Progenitor cell of endocrine pancreas (in vitro differentiated cells): ENCODE measurements at places on chromosomes 11 and 22. TPM values are rescaled to one million over a fixed set of nuclear protein-coding genes. Genes with fewer than 3 reads are reported as not detected.

The APOA5 gene
- total RNA-seq = not detected in 2 replicates

The OR2D2 gene
- total RNA-seq = 0.53 TPM in 1 of 2 replicates, not detected in the other

The LUZP2 gene
- total RNA-seq = 1.6 and 1.8 TPM in 2 replicates

The ANO5 gene
- total RNA-seq = 6.2 and 6.5 TPM in 2 replicates

The POU2AF2 gene
- total RNA-seq = not detected in 2 replicates

The TAF6L gene
- 52.3 and 56.3 TPM in 2 replicates for total RNA-seq

The FOLH1 gene
- not detected in 2 replicates for total RNA-seq

The OSM gene
- not detected in 2 replicates for total RNA-seq

The KIF18A gene
- total RNA-seq = 17.0 and 19.1 TPM in 2 replicates

The TMEM25 gene
- 53.5 and 59.5 TPM in 2 replicates for total RNA-seq

The BAIAP2L2 gene
- 6.5 and 7.0 TPM in 2 replicates for total RNA-seq

The STK33 gene
- total RNA-seq = 22.6 and 23.4 TPM in 2 replicates

The KRTAP5-9 gene
- 0.26 and 0.53 TPM in 2 replicates for total RNA-seq

The PRR33 gene
- total RNA-seq = not detected in 2 replicates

The CARD16 gene
- total RNA-seq = not detected in 2 replicates

The SLC37A2 gene
- total RNA-seq = 0.51 and 0.62 TPM in 2 replicates

The OR5P2 gene
- total RNA-seq = 0.47 TPM in 1 of 2 replicates, not detected in the other

The HPS4 gene
- total RNA-seq = 42.7 and 43.2 TPM in 2 replicates

The TREH gene
- total RNA-seq = not detected in 2 replicates

The APOL3 gene
- not detected in 2 replicates for total RNA-seq
